Stimulated activated CD8-positive, alpha-beta memory T cell treated with anti-CD3 and anti-CD28 coated beads, Interleukin-15, amount 100 ng/mL, for 48 hours (primary cell): ENCODE measurements at places on chromosomes 3 and 15.

- no peak for DNase-seq
These were observed 801.7 kb downstream of the NTRK3 start for GRCh38 chr15:87454860-87455259.

- no peak for DNase-seq
These were observed 866.3 kb downstream of the ROBO1 start for GRCh38 chr3:78901544-78901943.

DNA sequence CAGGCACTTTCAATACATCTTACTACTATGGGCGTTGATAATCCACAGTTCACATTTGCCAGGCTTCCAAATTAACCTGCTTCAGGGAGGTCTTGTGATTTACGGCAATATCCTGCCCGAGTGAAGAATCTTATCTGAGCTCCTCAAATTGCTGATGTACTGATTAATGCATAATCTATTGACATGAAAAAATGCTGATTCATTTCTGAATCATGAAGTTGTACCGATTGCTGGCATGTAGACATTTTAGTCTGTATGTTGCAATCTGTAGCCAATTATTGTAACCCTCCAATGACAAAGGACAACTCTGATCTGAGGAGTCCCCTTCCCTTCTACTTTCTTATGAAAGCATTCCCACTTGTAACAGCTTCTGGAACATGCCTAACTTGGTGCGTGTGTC is 97.2 kb downstream of the SEC22A start:
- DNase-seq, result no peak

DNA sequence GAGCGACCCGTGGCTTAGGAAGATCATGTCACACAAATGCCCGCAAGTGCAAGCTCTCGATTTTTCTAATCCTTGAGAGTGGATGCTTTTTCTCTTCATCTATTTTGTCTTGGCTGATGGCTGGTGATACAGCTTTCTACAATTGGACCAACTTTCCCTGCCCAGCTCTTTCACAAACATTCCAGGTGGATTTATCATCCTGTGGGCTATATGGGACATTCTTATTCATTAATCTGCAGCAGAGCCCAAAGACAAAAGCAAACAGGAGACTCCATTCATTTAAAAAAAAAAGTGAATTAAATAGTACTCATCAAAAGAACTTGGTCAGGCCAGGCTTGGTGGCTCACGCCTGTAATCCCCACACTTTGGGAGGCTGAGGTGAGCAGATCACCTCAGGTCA is 14.2 kb upstream of the TSEN2 start:
- DNase-seq, result no peak

DNA sequence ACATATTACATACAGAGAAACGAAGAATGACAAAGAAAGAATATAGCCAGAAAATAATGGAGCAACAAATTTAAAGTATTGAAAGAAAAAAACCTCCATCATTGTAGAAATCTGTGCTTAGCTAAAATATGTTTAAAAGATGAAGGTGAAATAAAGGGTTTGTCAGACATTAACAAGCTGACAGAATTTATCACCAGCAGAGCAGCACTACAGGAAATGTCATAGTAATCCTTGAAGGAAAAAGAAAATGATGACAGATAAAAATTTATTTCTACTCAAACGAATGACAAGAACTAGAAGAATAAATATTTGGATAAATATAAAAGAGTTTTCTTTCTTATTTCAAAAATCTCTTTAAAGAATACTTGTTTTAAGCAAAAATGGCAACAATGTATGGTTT is 40.6 kb upstream of the OTOL1 start:
- DNase-seq, result no peak

GRCh38 chr3:171328419-171329082 is 131.7 kb downstream of the TNIK start:
- no peak for DNase-seq

DNA sequence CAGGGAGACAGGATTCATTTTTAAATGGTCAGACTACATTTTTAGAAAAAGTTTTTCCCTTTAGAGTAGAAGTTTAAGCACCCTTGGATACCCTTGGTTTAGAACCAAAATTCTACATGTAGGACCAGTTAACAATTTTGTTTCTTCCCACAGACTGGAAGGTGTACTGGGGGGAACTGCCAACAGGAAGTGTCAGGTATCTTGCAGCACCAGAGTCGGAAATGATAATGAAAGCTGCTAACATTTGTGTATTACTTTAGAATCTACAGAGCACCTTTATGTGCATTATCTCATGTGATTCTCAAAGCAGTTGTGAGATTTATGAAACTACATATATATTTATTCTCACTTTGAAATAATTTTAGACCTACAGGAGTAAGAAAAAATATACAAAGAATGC is 21.5 kb downstream of the SPRED1 start:
- no peak for DNase-seq

DNA sequence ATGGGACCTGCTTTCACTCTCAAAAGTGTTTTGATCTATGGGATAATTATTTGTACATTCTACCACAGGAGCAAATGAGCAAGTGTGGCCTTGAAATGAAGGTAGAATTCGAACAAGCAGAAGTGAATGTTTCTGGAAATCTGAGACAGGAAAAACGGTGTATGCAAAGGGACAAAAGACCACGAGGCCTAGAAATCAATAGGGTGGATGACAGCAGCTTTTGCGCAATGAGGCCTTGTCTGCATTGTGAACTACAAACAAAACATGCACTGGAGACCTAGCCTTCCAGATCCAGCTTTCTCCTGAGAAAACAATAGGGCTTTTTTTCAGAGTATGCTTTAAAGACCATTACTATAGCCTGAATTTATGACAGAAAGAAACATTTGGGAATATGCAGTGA is 1137.0 kb downstream of the ROBO2 start:
- no peak for DNase-seq

DNA sequence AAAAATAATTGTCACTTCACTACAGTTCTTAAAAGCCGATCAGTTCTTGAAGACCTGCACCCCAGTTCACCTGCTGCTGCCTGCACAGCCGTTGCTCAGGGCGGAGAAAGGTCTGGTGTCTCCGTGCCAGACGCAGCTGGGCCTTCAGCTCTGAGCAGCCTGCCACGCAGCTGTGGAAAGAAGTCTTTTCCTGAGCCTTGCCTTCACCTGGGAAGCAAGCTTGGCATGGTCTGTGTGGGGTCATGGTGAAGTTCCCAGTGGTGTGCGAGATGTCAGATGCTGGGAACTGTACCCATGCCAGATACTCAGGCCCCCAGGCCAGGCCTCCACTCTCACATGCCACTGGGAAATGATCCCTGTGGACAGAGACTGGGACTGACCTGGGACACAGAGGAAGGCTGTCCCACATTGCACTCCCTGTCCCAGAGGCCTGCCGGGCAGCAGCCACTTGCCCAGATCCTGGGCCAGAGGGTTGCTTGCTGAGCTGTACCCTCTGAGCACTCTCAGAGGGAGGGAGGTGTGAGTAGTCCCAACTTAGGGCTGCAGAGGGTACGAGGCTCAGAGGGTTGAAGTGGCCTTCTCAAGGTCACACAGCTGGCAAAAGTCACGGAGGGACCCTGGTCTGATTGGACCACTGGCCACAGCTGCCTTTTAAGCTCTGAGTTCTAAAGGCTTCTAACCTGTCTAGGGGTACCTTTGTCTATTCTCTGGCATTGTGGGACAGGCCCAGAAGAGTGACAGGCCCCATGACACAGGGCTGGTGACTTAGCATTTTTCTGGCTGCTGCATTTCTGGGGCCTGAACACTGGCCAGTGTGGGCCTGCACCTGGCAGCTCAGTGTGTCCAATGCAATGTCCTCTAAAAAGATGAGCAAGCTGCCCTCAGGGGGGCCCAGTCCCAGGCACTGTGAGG is 55.4 kb downstream of the KLF13 start:
- DNase-seq, result no peak

DNA sequence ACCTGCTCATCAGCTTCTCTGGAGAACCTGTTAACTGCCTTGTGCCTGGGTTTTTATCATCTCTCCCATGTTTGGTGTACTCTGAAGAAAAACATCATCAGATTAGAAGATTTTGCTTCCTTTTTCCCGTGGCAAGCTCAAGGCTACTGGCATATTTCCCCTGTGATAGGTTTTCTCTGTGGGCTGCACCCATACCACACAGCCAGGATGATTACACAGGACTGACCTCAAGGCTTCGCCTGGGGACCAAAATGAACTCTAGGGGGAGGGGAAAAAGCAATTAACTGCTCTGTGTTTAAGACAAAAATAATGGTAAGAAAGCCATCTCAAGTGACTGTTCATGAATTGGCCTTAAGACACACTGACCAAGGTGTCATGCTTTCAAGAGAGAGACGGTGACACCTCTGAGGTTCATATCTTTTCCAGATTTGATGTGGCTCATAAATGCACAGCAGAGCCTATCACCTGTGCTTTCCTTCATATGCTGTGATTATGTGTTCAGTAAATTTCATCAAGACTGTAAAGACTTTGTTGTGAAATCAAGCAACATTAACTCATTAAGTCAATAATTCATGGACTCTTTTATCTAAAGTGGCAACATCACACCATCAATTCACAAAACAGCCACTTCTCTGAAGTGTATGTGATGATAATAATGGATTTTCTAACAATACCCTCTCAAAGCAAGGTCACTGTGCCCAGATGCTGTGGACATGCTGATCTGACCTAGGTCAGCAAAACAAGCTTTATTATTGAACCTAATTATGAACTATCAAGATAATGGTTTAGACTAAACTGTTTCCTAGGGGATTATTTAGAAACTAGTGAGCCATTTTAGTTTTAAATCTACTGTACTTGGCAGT is 427.9 kb downstream of the WDR72 start:
- DNase-seq, result no peak

GRCh38 chr3:161821591-161821990 is 325.0 kb downstream of the OTOL1 start:
- no peak for DNase-seq

GRCh38 chr3:46849045-46849631 is 14.1 kb downstream of the MYL3 start:
- DNase-seq, result no peak

GRCh38 chr15:96858694-96859093 is 528.2 kb downstream of the NR2F2 start:
- DNase-seq, result no peak

DNA sequence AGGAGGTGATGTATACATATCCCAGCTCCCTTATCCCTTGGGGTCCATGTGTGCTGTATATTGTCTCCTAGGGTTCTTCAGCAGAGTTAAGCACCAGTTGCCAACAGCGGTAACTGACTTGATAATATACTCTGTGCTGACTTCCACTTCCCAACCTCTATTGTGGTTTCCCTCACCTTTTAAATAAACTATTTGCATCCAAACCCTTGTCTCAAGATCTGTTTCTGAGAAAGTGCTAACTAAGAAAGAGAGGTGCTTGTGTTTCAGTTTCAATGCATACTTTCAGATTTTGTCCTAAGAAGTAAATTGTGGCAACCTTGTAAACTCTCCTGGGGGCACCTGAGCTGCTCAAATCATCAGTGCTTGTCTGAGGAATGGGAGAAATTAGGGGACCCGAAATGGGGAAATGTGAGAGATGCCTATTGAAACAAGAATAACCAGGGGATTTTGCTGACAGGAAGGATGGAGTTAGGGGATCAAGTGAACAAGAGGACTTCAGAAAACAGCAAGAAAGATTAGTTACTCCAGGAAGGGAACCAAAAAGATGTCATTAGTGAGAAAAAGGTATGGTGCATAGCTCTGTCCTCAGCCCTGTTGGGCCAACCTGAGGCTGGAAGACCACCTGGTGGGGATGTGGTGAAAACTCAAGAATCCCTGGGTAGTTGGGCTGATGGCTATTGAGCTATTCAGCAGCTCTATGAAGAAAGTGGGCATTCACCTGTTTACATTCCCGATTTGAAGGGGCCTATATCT is 50.9 kb upstream of the MRPL3 start:
- DNase-seq, result no peak

- DNase-seq, result no peak
These were observed 140.5 kb downstream of the FNDC3B start for GRCh38 chr3:172179680-172180399.

- no peak for DNase-seq
These were observed 32.0 kb downstream of the AP4E1 start for GRCh38 chr15:50940506-50940905.

DNA sequence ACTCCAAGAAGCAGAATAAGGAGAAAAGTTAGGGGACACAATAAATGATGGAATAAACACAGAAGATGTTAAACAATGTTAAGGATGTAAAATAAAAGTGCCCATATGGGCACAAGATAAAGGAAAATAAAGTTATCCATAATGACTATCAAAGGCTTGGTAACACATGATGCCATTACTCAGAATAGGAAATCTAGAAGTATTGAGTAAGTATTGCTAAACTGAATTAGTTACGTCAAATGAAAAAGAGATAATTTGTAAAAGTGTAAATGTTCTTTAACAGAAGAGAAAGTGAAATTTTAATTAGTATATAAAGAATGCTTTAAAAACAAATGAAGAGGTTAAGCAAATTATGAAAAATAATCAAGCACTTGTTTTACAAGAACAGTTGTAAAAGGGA is 6.7 kb downstream of the COPS2 start:
- no peak for DNase-seq

DNA sequence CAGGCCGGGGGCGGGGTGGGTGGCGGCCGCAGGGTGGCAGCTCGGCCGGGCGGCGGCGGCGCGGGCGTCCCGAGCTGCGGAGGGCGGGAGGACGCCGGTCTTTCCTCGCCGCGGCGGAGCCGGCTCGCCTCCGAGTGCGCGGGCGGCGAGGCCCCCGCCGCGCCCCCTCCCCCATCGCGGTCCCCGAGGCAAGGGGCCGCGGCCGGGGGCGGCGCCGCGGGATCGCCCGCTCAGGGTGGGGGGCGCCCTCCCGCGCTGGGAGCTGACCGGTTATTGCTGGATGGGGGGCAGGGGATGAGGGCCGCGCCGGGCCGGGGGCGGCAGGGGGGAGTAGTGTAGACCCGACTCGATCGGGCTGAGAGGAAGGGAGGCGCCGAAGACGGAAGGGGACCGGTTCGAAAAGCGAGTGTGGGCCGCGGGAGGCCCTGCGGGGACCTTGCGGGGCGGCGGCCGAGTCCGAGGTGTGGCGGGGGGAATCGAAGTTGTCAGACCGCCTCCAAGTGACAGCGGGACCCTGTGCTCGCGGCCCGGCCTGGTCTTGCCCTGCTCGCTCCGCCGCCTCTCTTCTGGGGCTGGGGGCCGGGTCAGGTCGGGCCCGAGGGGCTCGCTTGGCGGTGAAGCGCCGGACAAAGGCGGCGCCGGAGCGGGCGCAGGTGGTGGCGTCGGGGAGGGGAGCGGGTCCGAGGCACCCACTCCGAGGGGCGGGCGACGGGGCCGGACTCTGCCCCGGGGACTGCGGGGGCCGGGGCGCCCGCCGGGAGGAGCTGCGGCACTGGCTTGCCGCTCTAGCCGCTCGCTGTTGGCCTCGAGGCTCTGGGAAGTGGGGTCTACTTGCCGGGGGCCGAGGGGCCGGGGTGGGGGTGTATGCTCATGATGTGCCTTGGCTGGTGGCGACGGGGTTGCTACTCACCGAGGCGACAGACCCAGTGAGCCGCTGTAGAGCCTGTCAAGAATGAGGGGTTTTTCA is 1.1 kb downstream of the BAHD1 start:
- no peak for DNase-seq

GRCh38 chr3:54488297-54488696 is 365.9 kb downstream of the CACNA2D3 start:
- DNase-seq, result no peak

DNA sequence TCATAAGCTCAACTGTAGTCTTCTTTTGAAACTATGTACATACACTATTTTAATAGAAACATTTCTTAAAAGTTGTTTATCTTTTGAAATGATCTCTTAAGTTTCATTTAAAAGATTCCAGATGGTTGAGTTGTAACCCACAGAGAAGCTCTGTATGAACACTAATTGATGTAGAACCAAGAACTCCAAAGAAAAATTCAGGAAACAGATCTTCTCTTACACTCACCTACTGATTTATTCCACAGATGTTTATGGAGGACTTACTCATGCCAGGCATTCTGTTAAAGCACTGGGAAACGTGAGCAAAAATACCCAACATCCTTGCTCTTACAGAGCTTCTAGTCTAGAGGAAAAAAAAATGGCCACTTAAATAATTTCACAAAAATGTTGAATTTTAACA is 551.1 kb downstream of the NAALADL2 start:
- no peak for DNase-seq
